Pancreas (tissue), 10 donors: ENCODE measurements at places on chromosomes 1 and 21. TPM values are rescaled to one million over a fixed set of nuclear protein-coding genes. Genes with fewer than 3 reads are reported as not detected.

DNA sequence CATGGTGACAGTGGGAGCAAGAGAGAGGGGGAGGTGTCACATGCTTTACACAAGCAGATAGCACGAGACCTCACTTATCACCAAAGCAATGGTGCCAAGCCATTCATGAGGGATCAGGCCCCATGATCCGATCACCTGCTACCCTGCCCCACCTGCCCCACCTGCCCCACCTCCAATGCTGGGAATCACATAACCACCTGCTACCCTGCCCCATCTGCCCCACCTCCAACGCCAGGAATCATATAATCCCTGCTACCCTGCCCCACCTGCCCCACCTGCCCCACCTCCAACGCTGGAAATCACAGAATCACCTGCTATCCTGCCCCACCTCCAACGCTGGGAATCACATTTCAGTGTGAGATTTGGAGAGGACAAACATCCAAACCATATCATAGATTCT is 10.6 kb upstream of the AIRE start:
- peak; percentile 8 for DNase-seq

GRCh38 chr1:204191456-204191855 is 4.8 kb downstream of the KISS1 start:
- DNase-seq, result no peak

Gene SERINC2
- total RNA-seq, result 15.1 TPM

GRCh38 chr1:226810681-226811080 is 59.7 kb upstream of the PSEN2 start:
- no peak for DNase-seq

Gene SLAMF8
- total RNA-seq, result 8.8 TPM
